ENCODE measurements at places on chromosomes 2 and 18.
A peak's percentile ranks its signal among the peaks of the same experiment; 100 is the strongest.

DNA sequence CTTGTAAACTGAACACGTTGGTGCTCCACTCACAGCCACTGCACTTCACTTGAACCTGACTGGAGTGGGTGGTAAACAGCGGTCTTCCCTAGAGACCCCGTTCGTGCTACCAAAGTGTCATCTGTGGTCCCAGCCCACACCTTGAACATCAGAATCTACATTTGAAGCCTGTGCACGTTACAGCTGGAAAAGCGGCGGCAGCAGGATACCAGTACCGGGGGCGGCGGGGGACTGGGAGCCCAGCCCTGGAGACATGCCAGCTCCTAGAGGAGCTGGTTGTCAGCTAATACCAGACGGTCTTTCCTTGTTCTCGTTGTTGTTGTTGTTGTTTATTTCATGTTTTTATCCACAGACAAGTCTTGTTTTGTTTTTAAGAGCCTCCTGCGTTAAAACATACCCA lies 156.7 kb downstream of the WDSUB1 start:
- peak; percentile 86 for DNase-seq

GRCh38 chr2:41701231-41701630 lies 346.6 kb upstream of the PKDCC start:
- DNase-seq = no peak

DNA sequence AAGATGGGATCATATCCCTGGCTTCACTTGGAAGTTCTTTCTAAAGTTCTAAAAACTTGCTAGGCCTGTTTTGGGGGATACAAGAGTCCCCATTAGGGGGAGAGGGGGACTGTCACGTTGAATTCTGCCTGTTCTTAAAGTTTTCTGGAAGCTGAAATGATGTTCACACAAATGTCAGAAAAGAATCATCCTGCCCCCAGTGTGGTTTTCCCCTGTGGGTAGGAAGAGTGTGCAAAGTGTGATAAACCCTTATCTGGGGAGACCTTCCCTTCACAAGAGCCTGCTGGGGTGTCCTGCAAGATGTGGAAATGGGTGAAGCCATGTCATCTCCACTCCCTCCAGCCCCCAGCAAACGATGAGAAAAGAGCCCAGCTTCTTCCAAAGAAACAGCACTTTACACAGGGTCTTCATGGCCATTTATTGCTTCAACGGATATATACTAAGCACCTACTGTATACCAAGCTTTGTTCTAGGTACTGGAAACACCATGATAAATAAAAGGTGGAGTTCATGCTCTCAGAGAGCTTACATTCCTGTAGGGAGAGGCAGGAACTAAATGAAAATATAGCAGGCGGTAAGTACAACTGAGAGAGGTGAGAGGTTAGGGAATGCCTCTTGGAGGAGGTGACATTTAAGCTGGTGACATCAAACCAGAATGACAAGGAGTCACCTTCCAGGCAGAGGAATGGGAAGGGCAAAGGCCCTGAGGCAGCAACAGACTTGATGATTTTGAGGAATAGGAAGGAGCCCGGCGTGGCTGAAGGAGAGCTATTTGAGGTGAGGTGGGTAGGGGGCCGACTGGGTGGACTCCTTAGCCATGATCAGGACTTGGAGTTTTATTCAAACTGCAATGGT lies 1.6 kb downstream of the MFSD2B start:
- DNase-seq = no peak

DNA sequence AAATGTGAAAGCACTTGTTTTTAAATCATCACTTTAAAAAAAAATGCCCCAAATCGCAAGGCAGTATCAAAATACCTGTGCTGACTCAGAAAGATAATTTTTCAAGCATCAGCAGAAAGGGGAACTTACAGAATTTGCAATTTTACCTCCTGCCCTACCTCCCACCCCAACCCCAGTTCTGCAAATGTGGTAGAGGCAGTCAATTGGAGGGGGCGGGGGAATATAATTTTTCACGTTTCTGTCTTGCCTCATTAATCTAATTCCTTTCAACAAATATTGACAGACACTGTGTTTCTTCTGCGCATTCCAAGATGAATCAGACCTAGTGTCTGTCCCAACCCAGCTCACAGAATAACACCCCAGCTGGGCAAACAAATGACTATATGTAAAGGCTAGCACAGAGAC lies 76.8 kb downstream of the ALPK2 start:
- DNase-seq = no peak

DNA sequence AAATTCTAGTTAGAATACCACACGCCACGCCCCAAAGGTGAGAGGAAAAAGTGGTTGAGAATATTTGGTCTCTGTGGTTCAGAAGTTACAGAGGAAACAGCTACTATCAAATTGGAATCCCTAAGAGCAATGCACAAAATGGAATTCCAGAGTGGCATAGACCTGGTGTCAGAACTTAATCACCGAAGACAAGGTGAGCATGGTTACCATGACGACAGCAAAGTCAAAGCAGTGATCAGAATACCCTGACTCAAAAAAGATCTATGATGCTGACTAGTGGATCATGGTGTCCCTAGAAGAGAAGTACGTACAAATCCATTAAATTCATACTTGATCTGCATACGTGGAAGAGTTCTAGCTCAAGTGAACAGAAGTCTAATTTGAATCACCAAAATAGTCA lies 14.5 kb downstream of the LRRTM4 start:
- no peak for DNase-seq

- no peak for DNase-seq
Measured at GRCh38 chr2:165328272-165328671, 89.1 kb downstream of the SCN2A start.

- DNase-seq = peak; percentile 62
Measured at GRCh38 chr2:10286216-10287037, 16.3 kb upstream of the HPCAL1 start.

DNA sequence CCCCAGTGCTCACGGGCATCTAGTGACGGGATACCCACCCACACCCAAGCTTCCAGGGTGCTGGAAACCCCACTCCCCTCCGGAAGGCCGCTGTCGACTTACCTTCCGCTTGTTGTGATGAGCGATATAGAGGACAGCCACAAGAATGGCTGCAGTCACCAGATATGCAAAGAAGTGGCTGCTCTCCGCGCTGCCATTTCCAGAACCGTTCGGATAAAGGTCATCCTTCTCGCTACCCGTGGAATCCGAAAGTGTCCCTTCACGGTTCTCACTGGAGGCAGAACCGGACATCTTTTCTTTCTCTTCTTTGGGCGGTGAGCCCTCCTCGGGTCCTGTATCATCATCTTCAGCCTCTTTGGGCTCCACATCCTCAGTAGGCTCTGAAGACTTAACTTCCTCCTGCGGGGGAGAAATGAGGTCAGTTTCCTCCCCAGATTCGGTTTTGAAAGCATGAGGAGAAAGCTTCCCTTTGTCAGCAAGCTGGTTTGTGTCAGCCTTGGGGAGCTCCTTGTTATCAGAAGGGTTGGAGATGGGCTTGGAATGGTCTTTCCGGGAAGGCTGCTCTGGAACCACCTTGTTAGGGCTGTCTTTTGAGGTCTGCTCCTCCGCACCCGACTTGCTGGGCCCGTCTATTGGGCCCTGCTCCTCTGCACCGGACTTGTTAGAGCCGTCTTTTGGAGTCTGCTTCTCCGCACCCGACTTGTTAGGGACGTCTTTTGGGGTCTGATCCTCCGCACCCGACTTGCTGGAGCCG lies 1.2 kb downstream of the TGOLN2 start:
- DNase-seq = no peak

- no peak for DNase-seq
Measured at GRCh38 chr18:45133276-45133675, 452.6 kb downstream of the SETBP1 start.

- no peak for DNase-seq
Measured at GRCh38 chr2:171810422-171811244, 83.4 kb downstream of the SLC25A12 start.

DNA sequence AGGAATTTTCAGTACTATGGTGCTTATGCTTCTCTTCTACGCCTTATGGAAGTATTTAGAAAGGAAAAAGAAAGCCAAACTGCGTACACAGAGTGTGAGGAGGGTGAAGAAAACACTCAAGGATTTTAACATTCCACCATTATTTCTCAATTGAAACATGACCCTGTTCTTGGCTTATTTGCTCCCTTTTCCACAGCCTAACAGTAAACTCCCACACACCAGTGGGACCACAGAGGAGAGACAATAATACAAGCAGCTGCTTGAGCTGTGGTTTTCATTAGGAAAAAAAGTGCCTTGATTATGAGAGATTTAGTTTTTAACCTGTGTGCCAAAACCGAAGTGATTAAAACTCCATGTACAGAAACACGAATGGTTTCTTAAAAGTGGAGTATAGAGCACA lies 134.3 kb downstream of the MEP1B start:
- no peak for DNase-seq

- no peak for DNase-seq
Measured at GRCh38 chr2:224174990-224175389, 135.9 kb upstream of the SERPINE2 start.

GRCh38 chr2:231573698-231574421 lies 18.8 kb upstream of the TEX44 start:
- DNase-seq = no peak

GRCh38 chr2:216206821-216207220 lies 97.7 kb downstream of the XRCC5 start:
- no peak for DNase-seq

DNA sequence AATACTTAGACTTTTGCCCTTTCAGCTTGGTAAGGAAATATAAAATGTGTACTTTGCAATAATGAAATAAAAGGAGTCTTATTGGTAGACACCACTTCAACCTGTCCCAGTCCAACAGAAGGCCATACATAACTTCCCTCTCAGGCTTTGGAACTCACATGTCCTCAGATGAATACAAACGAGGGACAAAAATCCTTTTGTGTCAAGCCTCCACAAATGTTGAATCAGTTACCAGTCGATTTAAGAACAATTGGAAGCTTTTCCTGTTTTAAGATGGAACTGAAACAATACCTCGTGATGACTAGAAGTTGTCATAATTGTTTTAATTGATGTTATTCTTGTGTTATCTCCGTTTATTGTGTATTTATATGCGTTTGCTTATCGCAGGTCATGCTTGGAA lies 385.1 kb upstream of the POU3F3 start:
- no peak for DNase-seq

DNA sequence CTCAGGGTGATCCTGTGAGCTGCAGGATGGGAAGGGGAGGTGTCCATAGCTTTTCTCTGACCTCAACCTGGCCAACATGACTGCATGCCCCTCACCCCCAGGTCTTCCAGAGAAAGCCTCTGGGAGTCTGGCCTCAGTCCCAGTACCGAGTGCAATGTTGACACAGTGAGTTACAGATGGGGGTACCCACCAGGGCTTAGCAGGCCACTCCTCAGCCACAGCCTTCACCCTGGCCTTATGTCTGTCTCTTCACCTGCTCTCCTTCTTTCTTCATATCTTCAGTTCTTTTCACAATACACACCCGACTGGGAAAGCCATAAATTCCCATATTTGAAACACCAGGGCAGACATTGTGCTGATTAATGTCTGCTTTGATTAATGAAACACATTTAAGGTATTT lies 33.5 kb downstream of the AOX1 start:
- DNase-seq = no peak

DNA sequence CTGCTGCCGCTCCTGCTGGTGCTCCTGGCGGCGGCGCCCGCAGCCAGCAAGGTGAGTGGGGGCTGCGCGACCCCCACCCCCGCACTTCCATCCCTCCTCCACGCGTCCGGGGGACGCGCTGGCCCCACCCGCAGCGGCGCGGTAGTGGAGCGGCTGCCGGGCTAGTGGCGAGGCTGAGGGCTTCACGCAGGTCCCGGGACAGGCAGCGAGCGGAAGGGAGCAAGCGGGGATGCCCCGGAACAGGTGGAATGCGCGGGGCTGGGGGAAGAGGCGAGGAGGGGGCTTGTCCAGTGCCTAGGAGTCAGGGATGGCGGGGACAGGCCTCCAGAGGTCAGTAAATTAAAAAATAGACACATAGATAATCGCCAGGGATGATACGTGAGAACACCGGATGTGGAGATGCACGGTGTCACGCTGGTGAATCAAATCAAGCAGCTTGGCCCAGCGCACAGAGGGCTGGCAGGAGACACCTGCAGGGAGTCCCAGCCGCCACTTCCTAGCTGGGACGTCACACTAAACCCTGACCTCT lies 403 bp downstream of the COL4A3 start:
- DNase-seq = no peak

- DNase-seq = no peak
Measured at GRCh38 chr2:65121-65520, 18.8 kb upstream of the FAM110C start.

DNA sequence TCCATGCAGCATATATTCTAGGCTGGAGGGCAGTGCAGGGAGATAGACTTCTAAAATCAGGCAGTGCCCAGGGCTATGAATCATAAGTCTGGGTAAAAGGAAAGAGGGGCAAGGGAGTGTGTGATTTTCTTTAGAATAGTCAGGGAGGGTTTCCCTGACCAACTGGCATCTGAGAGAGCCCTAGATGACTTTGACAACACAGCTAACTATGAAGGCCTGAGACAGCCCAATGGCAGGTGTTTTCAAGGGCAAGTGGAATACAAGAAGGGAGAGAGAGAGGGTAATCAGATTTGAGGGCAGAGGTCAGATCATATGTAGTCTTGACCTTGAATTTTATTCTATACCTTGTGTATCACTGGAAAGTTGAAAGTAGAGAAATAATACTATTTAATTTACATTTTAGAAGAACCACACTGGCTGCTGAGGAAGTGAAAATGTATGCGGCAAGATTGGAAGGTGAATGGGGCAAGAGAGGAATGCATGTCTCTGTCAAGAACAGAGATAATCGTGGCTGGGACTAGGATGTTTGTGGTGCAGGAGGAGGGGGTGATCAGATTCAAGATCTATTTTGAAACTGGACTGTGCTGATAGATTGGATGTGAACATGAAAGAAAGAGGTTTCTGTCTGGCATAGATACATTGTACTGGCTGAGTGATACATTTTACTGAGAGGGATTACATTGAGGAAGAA lies 1.9 kb upstream of the ITGB6 start:
- no peak for DNase-seq

GRCh38 chr2:200307724-200308545 lies 1.4 kb downstream of the SPATS2L start:
- peak; percentile 66 for DNase-seq

DNA sequence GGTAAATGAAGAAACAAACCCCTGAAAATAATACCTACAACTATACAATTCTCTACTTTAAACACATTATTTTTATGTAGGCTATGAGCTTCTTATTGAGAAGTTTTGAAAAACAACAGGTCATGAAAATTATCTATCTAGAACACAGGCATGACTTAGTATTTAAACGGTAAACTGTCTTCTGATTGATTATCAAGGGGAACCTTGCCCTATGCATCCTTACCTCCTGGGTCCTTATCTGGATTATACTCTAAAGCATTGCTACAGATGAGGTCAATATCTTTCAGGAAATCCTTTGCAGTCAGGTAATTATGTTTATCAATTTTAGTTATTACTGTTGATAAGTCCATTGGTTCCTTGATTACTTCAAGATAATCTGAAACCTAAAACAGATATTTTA lies 144.3 kb downstream of the ATAD2B start:
- DNase-seq = no peak

- no peak for DNase-seq
Measured at GRCh38 chr2:131827481-131828163, 299.9 kb downstream of the CCDC74A start.

- DNase-seq = no peak
Measured at GRCh38 chr18:7598167-7599047, 31.3 kb downstream of the PTPRM start.

- no peak for DNase-seq
Measured at GRCh38 chr2:236211296-236211695, 43.1 kb upstream of the GBX2 start.

- DNase-seq = no peak
Measured at GRCh38 chr18:10490401-10491165, 35.2 kb upstream of the NAPG start.
